Large intestine (tissue), 12 donors: ENCODE measurements at places on chromosomes 7 and 10.

- no peaks in the 10 kb centered on the region for H3K27me3 ChIP-seq
- no peak overlapping the region for H3K4me3 ChIP-seq
- DNase-seq: no peak
- H3K4me1 ChIP-seq: peaks cover 19% of the 10 kb centered on the region
- no peak overlapping the region for H3K27ac ChIP-seq
Measured at GRCh38 chr7:130383187-130383980, 3.1 kb downstream of the CPA1 start.

- no peak overlapping the region for H3K27ac ChIP-seq
Measured at GRCh38 chr10:15149042-15149771, 19.3 kb downstream of the NMT2 start.

DNA sequence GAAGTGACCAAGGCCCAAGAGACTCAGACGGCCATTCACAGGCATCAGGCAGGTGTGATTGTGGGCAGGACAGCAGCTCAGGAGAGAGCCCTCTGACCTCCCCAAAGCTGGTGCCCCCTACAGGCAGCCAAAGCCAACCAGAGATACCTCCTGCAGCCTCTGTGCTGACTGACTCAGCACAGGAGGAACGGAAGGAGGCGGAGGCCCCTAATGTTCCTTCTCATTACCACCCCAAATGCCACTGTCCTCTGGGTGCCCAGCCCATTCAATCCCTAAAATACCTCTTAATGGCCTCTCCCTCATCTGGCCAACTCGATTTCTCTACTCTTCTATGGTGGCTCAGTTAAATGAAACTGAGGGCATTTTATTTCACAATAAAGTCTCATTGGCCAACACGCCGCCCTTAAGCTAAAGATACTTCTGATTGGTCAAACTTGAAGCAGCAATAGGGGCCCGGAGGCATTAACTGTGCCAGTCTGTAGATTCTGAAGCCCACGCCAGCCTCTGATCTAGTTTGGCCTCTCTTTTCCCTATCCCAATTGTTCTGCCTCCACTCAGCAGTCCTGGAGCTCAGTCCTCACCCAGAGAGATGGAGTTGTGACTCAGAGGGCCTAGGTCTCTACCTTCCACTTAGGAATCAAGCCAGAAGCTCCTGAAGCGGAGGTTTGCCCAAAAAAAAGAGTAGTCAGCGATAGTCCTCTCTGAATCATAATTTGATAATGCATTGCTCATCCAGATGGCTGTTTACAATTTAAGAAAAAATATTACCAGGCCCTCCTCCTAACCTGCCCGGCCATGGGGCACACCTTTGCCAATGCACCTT is 1.2 kb downstream of the CYREN start:
- H3K27ac ChIP-seq: peak overlapping the region; percentile 98
- H3K4me1 ChIP-seq: peaks cover 14% of the 10 kb centered on the region
- H3K36me3 ChIP-seq: peaks cover 44% of the 10 kb centered on the region
- no peaks in the 10 kb centered on the region for H3K27me3 ChIP-seq
- peak overlapping the region; percentile 92 for H3K4me3 ChIP-seq

DNA sequence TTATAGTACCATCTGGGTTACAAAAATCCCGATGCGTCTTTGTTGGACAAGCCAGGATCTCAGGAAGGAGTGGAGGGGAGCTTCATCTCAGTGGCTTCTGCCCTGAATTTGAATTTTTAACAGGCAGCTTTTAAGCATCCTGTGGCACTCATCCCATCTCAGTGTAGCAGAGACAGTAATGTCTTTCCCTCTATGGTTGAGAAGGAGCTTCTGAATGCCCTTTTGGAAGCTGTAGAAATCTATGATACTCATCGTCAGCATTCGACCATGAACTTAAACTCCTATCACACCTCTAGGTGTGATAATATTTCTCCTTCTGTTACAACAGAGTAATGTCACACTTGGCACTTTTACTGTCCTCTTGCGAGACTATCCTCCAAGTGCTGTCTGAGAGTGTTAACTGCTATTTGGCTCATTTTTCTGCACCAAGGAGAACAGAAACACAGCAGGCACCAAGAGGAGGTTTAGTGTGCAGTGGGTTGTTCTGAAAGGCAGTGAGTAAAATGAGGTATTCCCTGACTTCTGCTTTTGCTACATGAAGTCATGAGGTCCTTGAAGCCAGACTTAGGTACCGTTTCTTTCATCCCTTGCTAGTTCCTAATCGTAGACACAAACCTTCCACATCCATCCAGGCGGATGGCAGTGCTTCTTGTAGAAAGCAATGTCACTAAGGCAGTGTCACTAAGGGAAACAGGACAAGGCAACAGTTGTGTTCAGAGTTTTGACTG is 177.4 kb downstream of the CELF2 start:
- H3K27me3 ChIP-seq: no peaks in the 10 kb centered on the region
- H3K4me1 ChIP-seq: no peaks in the 10 kb centered on the region
- no peaks in the 10 kb centered on the region for H3K36me3 ChIP-seq
- H3K27ac ChIP-seq: no peak overlapping the region
- DNase-seq: no peak

DNA sequence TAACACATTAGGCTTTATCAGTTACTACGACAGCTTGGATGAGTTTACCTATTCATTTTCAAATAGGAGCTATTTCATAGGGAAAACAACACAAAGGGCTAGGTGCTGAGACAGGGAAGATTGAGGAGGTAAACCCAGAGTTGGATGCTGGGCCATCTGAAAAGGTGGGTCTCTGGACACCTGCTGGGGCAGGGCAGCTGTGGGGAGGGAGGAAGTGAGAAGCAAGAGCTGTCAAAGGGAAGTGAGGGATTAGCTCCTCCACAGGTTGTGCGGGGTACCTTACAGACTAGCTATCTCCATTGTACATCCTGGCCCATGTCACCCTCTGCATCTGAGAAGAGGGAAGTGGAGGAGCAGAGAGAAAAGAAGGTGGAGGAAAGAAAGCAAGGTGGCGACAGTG is 48.9 kb downstream of the BLNK start:
- H3K36me3 ChIP-seq: peaks cover 63% of the 10 kb centered on the region
- H3K27me3 ChIP-seq: no peaks in the 10 kb centered on the region
- DNase-seq: no peak
- H3K4me3 ChIP-seq: no peak overlapping the region

GRCh38 chr7:7908622-7909145 is 59.9 kb upstream of the GLCCI1 start:
- DNase-seq: no peak
- no peaks in the 10 kb centered on the region for H3K4me1 ChIP-seq
- no peak overlapping the region for H3K4me3 ChIP-seq
- no peaks in the 10 kb centered on the region for H3K27me3 ChIP-seq

GRCh38 chr7:147798001-147798400 is 792.6 kb upstream of the C7orf33 start:
- no peaks in the 10 kb centered on the region for H3K36me3 ChIP-seq
- H3K4me1 ChIP-seq: no peaks in the 10 kb centered on the region
- no peak overlapping the region for H3K4me3 ChIP-seq
- no peaks in the 10 kb centered on the region for H3K27me3 ChIP-seq
- no peak overlapping the region for H3K27ac ChIP-seq
- DNase-seq: no peak

GRCh38 chr7:104643587-104644217 is 315.3 kb downstream of the LHFPL3 start:
- no peaks in the 10 kb centered on the region for H3K27me3 ChIP-seq
- no peaks in the 10 kb centered on the region for H3K36me3 ChIP-seq
- no peak overlapping the region for H3K27ac ChIP-seq
- no peak overlapping the region for H3K4me3 ChIP-seq

- no peaks in the 10 kb centered on the region for H3K36me3 ChIP-seq
- H3K4me3 ChIP-seq: no peak overlapping the region
- H3K4me1 ChIP-seq: peaks cover 4% of the 10 kb centered on the region
- no peak for DNase-seq
- H3K27ac ChIP-seq: no peak overlapping the region
Measured at GRCh38 chr7:4159154-4159501, 523.0 kb upstream of the FOXK1 start.

DNA sequence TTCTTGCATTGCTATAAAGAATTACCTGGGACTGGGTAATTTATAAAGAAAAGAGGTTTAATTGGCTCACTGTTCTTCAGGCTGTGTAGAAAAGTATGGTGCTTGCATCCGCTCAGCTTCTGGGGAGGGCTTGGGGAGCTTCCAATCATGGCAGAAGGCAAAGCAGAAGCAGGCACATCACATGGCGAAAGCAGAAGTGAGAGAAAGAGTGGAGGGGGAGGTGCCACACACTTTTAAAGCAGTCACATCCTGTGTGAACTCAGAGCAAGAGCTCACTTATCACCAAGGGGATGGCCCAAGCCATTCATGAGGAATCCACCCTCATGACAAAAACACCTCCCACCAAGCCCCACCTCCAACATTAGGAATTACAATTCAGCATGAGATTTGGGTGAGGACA is 303.5 kb downstream of the OTUD1 start:
- no peaks in the 10 kb centered on the region for H3K4me1 ChIP-seq
- H3K36me3 ChIP-seq: no peaks in the 10 kb centered on the region
- H3K27me3 ChIP-seq: no peaks in the 10 kb centered on the region
- DNase-seq: no peak
- H3K27ac ChIP-seq: no peak overlapping the region
- no peak overlapping the region for H3K4me3 ChIP-seq

GRCh38 chr7:23472956-23473843 is 2.9 kb upstream of the IGF2BP3 start:
- H3K4me3 ChIP-seq: peak overlapping the region; percentile 63
- H3K27me3 ChIP-seq: no peaks in the 10 kb centered on the region
- H3K4me1 ChIP-seq: peaks cover 9% of the 10 kb centered on the region
- peak overlapping the region; percentile 99 for H3K27ac ChIP-seq

DNA sequence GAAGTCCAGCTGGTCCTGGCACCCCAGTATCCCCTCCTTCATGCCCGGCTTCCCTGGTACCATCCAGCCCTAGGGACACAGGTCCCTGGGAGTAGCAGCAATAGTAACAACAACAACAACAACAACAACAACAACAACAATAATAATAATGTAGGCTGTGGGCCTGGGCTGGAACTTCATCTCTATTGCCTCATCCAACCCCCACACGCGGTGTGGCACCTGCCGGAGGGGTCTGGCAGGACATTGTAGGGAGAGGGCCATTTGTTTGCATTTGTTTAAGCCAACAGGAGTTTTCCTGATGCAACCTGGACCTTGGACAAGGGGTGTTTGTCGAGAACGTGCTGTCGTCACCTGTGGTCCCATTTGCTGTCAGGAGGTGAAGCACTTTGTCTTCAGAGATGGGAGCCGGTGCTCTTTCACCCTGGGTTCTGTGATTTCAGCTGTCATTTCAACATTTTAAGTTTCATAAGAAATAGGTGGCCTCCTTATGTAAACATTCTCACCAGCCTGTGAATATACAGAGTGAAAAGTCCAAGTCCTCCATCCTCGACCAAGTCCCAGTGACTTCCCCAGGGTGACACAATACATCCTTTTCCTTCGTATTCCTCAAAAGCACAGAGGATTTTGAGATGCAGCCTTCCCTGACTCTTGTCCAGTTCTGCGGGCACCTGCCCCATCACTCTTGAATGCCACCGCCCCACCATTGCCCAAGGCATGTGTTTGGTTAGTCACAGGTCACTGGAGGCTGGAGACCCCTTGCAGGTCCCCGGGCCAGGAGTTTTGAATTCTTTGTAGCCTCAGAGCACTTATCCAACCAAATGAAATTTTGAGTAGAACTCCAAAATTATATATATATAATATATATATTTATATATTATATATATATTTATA is 9.2 kb downstream of the LHPP start:
- no peak overlapping the region for H3K4me3 ChIP-seq
- H3K36me3 ChIP-seq: no peaks in the 10 kb centered on the region
- no peaks in the 10 kb centered on the region for H3K27me3 ChIP-seq
- H3K4me1 ChIP-seq: peaks cover 56% of the 10 kb centered on the region
- peak overlapping the region; percentile 98 for H3K27ac ChIP-seq

GRCh38 chr7:116249969-116250553 is 39.7 kb downstream of the TES start:
- no peak for DNase-seq
- H3K36me3 ChIP-seq: peaks cover 38% of the 10 kb centered on the region
- H3K4me3 ChIP-seq: no peak overlapping the region
- no peak overlapping the region for H3K27ac ChIP-seq
- H3K4me1 ChIP-seq: no peaks in the 10 kb centered on the region
- no peaks in the 10 kb centered on the region for H3K27me3 ChIP-seq

DNA sequence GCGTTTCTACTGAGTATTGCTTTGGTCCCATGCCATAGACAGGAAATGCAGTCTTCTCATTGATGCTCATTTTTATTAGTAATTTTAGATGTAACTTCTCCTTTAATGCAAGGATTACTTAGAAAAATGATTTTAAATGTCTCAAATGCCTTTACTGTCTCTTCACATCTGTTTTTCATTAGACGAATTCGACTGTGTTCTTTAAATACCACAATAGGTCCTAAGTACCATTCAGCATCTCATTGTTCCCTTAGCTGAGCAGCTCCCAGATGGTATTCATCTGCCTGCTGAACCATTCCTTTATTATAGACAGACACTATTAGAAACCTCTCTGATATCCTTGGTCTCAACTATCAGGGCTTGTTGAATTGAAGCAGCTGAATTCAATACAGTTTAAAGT is 113.6 kb downstream of the LSMEM1 start:
- DNase-seq: no peak
- H3K27ac ChIP-seq: no peak overlapping the region
- no peaks in the 10 kb centered on the region for H3K4me1 ChIP-seq
- no peaks in the 10 kb centered on the region for H3K27me3 ChIP-seq
- no peaks in the 10 kb centered on the region for H3K36me3 ChIP-seq

DNA sequence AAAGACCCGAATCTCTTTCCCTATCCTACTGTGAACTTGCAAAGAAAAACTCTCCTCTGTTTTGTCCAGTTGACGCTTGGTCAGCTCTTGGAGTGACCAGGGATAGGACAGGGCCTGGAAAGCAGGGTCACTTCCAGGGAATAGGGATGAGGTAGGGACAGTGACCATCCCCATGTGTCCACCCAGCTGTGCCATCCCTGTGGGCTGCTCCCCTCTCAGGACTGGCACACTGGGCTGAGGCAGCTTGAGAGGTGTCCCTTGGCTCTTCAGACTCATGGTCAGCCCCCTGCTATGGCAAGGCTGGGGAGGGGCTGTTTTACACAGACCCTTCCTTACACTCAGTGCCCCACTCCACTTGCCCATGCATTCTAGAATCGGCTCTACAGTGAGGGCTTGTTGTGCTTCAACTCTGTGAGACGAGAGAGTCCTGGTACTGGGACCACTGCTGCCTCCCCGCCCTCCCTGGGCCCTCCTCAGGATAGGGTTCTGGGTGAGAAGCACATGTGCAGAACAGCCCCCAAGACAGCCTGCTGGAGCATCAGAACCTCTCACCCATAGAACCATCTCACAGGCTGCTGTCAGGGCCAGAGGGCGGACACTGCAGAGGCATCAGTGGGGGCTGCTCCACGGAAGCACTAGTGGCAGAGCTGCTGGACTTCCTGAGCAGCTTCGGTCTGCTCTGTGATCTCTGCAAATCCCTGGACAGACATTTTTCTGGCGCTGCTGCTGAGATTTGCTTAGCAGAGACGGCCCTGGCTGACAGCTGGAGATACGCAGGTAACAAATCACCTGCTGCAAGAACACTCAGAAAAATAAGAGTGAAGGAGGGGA is 202.8 kb upstream of the CXCL12 start:
- no peak for DNase-seq
- H3K27ac ChIP-seq: no peak overlapping the region
- no peaks in the 10 kb centered on the region for H3K4me1 ChIP-seq
- H3K36me3 ChIP-seq: no peaks in the 10 kb centered on the region
- no peak overlapping the region for H3K4me3 ChIP-seq
- no peaks in the 10 kb centered on the region for H3K27me3 ChIP-seq

- H3K27me3 ChIP-seq: no peaks in the 10 kb centered on the region
- no peak for DNase-seq
Measured at GRCh38 chr10:124595143-124595883, 133.7 kb downstream of the LHPP start.
